ENCODE measurements at places on chromosomes 7 and 10. TPM values are rescaled to one million over a fixed set of nuclear protein-coding genes. Genes with fewer than 3 reads are reported as not detected.

SPDYE8 gene
- not detected for total RNA-seq

SPDYE2B gene
- total RNA-seq, result not detected

FGFBP3 gene
- 0.83 TPM for total RNA-seq

MYL7 gene
- total RNA-seq, result 0.46 TPM

PLEKHS1 gene
- not detected for total RNA-seq

SLC26A4 gene
- total RNA-seq, result 0.11 TPM

SPDYE5 gene
- total RNA-seq, result not detected

CDH23 gene
- total RNA-seq, result 19.8 TPM

SFMBT2 gene
- total RNA-seq, result 22.3 TPM

ARF5 gene
- total RNA-seq, result 132 TPM

LDB3 gene
- total RNA-seq, result 1.7 TPM

NUP42 gene
- 26.8 TPM for total RNA-seq

FBXL13 gene
- 8.7 TPM for total RNA-seq

NKX1-2 gene
- not detected for total RNA-seq

SH2B2 gene
- 5.3 TPM for total RNA-seq

PTPN20 gene
- total RNA-seq, result 7.7 TPM

LRRC18 gene
- not detected for total RNA-seq

SLIT1 gene
- 0.43 TPM for total RNA-seq

TRIM50 gene
- total RNA-seq, result 0.27 TPM

SLC26A5 gene
- total RNA-seq, result 0.34 TPM

POM121C gene
- total RNA-seq, result 53.6 TPM
